ENCODE measurements at places on chromosomes 11 and 22. TPM values are rescaled to one million over a fixed set of nuclear protein-coding genes. Genes with fewer than 3 reads are reported as not detected.

DNA sequence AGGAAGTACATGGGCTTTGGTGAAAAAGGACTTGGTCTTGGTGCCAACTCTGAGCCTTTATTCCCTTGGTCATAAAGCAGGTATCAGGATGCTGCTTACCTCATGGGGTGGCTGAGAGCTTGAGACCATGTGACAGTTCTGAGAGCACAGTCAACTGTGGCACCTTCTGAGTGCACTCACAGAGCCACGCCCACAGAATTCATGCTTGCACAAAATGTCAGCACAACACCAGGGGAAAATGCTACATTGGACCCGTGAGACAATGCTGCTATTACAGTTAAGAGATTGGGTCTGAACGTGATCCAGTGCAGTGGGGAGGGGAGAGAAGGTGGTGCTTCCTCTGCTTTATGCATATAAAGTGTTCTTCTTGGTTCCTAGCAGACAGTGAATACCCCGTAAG lies 79.5 kb upstream of the SPON1 start:
- DNase-seq: no peak

Gene GRIK4
- total RNA-seq: 0.11 TPM

GRCh38 chr11:129320494-129320893 lies 55.2 kb upstream of the BARX2 start:
- DNase-seq: no peak

GRCh38 chr11:92843455-92843854 lies 126.0 kb upstream of the MTNR1B start:
- DNase-seq: no peak

GRCh38 chr11:24575392-24575791 lies 78.5 kb downstream of the LUZP2 start:
- DNase-seq: no peak

GRCh38 chr22:46329616-46330015 lies 5.9 kb upstream of the TRMU start:
- no peak for DNase-seq

Gene FREY1
- total RNA-seq: not detected

Gene GLYATL1
- not detected for total RNA-seq

Gene PNPLA3
- total RNA-seq: 0.22 TPM

DNA sequence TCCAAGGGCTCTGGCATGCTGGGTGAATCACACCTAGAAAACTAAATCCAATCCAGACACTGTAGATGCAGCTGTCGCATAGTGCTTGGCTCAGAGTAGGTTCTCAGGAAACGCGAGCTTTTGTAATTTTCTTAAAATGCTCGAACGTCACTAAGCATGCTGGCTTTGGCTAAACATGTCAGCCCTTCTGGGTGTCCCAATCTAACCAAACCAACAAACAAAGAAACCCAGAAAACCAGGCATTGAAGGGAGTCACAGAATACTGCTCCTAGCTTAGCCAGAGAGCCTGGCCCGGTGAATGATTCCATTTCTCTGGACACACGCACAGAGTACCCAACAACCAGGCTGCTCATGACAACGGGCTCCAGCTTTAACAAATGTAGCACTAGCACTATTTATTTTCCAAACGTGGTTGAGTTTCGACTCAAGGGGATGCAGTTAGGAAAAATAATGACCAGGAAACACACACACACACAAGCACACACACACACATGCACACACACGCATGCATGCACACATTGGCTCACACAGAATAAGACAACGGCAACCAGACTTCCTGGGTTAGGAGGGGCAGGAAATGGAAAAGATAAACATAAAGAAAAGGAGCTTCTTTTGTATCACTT lies 492.6 kb downstream of the MIAT start:
- DNase-seq: no peak

DNA sequence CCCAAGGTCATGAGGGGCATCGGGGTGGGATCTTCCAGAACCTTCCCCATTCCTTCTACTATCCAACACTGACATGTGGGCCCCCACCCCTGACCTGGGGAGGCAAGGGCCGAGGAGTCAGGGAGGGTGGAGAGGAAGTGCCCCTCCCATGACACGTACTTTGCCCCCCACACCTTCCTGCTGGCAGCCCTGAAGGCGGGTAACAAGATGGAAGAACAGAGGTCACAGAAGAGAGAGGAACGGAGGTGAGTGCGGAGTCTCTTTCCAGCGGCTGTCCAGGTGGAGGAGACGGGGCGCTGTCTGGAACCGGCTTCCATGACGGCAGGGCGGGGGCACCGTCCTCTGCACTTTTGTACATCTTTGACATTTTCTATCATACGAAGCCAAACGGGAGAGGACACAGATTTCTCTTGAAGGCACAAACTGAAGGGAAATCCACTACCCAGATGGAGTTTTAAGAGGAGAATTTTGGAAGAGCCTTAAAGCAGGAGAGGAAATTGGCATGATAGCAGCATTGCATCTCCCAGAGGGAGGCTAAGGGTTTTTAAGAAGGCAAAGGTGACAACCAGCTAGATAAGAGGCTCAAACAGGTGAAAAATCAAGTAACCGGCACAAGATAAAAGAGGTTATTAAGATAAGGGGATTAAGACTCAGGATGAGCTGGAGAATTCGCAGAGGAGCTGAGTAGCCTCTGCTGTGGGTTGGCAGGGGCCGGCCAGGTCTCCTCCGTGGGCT lies 16.7 kb downstream of the OSBPL5 start:
- no peak for DNase-seq

GRCh38 chr11:121741761-121742361 lies 289.1 kb upstream of the SORL1-AS1 start:
- peak; percentile 85 for DNase-seq

GRCh38 chr11:134527382-134528243 lies 115.6 kb upstream of the B3GAT1 start:
- no peak for DNase-seq

- DNase-seq: no peak
These were observed 261.1 kb downstream of the SBF2 start for GRCh38 chr11:10032935-10033334.

DNA sequence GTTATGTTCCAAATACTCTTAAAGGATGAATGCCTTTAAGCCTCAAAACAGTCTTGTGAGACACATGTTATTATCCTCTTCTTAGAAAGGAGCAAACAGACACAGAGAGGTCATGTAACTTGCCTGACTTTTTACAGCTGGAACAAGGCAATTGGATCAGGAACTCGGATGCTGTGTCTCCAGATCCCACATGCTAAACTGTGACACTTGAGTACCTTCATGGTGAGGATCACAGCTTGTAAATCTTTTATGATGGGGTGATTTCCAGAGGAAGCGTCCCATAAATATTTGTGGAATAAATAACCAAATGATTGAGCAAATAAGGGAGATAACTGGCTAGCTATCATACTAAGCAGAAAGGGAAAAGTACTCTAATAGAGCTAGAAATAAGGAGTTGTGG lies 171.2 kb downstream of the C11orf91 start:
- DNase-seq: no peak

Gene RPL27A
- 549 TPM for total RNA-seq

Gene OR10A2
- total RNA-seq: not detected

Gene CYP2D6
- not detected for total RNA-seq

Gene PNPLA5
- not detected for total RNA-seq

GRCh38 chr11:92552942-92553341 lies 328.3 kb downstream of the FAT3 start:
- DNase-seq: no peak

Gene MS4A6E
- total RNA-seq: not detected

- no peak for DNase-seq
These were observed 1000.3 kb downstream of the BRD1 start for GRCh38 chr22:48827268-48827846.

Gene MRGPRX3
- total RNA-seq: not detected

GRCh38 chr11:3006505-3007260 lies 14.6 kb upstream of the NAP1L4 start:
- DNase-seq: no peak

GRCh38 chr11:64052938-64053622 lies 17.3 kb downstream of the FLRT1 start:
- no peak for DNase-seq

DNA sequence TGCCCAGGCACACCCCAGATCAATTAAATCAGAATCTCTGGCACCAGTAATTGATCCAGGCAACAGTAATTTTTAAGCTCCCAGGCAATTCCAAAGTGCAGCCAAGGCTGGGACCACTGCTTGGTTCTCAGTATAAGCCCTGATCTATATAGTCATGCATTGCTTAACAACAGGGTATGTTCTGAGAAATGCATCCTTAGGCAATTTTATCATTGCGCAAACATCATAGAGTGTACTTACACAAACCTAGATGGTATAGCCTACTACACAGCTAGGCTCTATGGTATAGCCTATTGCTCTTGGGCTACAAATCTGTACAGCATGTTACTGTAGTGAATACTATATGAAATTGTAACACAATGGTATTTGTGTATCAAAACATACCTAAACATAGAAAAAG lies 651 bp upstream of the C11orf42 start:
- no peak for DNase-seq

DNA sequence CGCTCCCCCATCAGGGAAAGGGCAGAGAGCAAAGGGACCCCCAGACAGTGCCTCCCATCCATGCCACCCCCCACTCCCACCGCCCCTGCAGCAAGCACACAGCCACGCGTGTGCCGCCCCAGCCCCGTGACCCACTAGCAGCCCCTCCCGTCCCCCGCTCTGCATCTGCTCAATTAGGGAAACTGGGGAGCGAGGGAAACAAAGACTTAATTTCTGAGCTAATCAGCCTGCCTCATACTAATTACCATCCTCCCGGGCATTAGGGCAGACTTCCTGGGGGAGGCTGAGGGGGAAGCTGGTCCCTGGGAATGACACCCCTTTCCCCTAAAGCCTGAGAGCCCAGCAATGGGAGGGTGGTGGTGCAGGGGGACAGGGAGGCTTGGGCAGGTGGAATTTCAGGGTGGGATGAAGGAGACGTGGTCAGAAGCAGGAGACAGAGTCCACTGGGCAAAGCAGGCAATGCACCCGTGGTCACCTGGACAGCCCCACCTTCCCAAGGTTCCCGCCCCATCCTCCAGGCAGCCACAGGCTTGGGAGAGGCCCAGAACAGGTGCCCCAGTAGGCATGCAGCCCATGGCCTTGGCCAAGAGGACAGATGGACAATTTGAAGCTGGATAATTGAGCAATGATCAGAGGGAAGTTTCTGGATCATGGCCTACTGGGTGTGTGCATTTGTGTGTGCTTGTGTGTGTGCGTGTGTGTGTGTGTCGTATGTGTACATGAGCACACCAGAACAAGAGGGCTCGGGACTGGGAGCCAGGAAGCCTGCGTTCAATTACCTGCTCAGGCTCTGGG lies 20.6 kb downstream of the ELFN2 start:
- DNase-seq: no peak

Gene SLCO2B1
- total RNA-seq: 28.2 TPM

Gene BEST1
- 1.3 TPM for total RNA-seq

Gene LRRN4CL
- total RNA-seq: 3.8 TPM

DNA sequence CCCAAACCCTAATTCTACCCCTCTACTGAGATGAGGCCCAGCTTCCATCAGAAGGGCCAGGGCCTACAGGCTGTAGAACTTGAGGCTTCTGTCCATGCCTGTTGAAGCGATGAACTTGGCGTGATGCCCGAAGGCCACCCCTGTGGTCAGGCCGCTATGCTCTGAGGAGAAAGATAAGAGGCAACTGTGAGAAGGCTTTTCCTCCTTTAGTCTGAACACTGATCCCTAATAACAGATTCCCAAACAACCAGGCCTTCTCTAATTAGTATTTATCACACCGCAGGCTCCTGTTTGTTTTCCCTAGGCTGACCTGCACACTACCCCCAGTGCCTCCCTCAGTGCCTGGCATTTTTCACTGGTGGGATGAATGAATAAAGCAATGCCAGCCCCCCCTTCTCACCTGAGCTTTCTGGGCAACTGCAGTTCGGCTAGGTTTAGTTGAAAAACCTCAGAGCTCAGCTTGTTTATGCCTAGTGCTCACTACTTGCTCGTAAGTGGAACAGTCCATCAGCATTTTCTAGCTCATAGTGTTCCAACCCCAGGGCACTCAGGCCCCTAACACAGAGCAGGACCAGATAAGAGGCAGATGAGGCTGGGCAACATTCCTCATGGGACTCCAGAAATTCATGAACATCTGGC lies 15.2 kb downstream of the PRPF19 start:
- peak; percentile 65 for DNase-seq

Gene SLC37A2
- 3.8 TPM for total RNA-seq

GRCh38 chr11:12464303-12464702 lies 86.9 kb downstream of the PARVA start:
- no peak for DNase-seq

DNA sequence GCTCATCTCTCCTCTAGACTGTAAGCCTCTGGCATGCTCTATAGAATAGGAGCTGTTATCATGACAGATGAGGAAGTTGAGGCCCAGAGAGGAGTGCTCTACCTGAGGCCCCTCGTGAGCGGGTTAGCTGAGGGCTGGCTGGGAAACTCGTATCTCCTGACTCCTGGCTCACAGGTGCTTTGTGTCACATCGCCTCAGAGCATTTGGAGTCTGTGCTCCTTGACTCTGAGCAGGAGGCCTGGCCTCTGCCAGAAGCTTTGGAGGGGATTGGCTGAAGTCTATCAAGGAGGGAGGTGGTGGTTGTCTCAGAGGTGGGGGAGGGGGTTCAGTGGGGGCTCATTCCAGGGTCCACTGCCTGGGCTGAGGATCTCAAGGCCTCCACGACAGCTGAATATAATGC lies 7.4 kb downstream of the KCNC1 start:
- peak; percentile 16 for DNase-seq

- no peak for DNase-seq
These were observed 40.0 kb upstream of the PTH start for GRCh38 chr11:13535819-13536218.

DNA sequence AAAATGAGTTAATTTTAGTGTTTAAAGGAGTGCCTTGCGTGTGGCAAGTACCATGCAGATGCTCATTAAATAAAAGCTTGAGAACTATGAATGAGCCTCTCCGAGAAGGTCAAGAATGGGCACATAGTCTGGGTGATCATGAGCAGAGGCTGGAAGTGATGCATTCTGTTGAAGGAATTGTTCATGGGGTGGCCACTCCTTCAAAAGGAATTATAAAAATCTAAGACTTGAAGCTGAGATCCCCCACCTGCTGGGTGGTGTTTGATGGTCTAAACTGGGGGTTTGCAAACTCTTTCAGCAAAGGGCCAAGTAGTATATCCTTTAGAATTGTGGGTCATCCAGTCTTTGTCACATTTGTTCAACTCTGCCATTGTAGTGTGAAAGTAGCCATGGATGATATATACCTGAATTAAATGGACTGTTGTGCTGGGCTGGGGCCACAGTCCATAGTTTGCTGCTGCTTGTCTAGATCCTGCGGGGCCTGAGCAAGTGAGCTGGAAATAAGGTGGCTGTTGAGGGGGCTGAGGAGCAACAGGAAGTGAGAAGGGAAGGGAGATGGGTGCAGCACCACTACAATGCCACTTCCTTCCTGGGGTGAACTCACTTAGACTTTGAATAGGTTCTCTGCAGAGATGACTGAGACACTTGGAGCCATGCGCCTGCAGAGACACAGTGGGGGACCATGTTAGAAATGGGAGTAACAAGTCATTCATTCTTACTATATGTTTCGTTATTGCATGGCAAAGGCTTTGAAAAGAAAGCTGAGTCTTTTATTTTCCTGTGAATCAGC lies 179.0 kb downstream of the SNX19 start:
- no peak for DNase-seq

All from Right ventricle myocardium superior (tissue), 1 donor.